ENCODE measurements at places on chromosomes 5 and 9. TPM values are rescaled to one million over a fixed set of nuclear protein-coding genes. Genes with fewer than 3 reads are reported as not detected.

GRCh38 chr5:66945389-66946349 lies 250.9 kb downstream of the CD180 start:
- DNase-seq: no peak

- peak; percentile 13 for DNase-seq
Observed at GRCh38 chr5:172101547-172102217, 86.3 kb downstream of the STK10 start.

DNA sequence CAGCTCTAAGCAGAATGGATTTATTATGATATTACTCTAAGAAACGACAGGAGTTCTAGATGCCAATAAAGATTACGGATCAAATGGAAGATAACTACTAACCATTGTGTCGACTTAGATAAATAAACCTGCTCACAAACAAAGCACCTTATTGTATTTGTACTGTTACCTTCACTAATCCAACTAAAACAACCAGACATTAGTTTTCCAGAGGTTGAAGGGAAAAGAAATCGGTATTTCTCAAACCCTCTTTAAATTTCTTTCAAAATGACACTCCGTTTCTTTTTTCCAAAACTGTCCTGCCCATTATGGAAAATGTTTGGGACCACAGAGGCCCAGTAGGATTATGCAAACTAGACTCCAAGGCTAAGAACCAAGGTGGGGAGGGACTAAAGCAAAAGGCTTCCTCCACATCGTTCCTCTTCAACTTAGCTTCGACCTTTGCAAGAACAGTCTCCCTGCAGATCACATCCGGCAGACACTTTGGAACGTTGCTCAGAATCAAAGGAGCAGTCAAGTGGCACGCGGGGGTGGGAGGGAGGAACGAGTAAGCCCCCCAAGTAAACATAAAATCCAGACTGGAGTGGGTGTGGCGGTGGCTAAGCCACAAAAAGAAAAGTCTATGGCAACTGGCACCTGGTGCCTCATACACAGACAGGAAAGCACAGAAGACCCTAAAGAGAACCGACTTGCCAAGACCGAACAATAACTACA lies 2.7 kb downstream of the MLLT3 start:
- DNase-seq: no peak

DNA sequence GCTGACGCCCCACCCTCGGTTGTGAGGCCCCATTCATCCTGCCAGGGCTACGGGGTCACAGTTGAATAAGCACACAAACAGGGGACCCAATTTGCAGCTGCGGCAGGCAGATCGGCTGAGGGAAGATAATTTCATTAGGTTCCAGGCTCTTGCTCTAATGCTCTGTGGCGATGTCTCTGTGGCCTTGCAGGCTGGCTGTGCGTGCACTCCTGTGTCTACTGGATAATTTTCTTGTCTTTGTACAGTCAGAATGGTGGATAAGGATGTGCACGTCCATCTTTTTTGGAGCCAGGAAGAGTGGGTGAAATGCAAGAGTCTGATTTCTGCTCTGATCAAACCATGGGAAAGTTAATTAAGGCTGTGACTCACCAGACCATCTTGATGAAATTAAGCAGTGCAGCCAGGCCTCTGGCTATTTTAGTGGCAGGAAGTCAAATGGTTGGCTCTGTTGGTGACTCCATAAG lies 39.2 kb downstream of the NSG2 start:
- DNase-seq: no peak

GRCh38 chr5:35024911-35025510 lies 22.7 kb downstream of the AGXT2 start:
- no peak for DNase-seq

DNA sequence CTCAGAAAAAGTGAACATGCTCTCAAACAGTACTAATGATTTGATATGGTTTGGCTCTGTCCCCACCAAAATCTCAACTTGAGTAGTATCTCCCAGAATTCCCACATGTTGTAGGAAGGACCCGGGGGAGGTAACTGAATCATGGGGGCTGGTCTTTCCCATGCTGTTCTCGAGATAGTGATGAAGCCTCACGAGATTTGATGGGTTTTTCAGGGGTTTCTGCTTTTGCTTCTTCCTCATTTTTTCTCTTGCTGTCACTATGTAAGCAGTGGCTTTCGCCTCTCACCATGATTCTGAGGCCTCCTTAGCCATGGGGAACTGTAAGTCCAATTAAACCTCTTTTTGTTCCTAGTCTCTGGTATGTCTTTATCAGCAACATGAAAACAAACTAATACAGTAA lies 401.3 kb downstream of the BNC2 start:
- DNase-seq: no peak

DNA sequence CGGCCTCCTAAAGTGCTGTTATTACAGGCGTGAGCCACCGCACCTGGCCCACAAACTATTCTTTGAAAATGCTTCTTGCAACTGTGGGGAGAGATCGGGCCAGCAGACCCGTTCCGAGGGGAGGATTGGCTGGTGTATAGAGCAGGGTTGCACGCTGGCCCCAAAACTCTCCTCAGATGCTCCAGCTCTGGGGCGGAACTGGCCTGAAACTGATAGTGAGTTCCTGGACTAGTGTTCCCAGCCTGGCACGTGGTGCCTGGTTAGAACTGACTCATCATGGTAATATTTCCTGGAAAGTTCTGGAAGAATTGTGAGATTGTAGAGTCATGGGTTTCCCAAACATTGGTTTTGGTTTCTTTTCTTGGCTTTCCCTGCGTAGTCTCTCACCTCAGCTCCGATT lies 120.5 kb downstream of the FBXL7 start:
- DNase-seq: no peak

DNA sequence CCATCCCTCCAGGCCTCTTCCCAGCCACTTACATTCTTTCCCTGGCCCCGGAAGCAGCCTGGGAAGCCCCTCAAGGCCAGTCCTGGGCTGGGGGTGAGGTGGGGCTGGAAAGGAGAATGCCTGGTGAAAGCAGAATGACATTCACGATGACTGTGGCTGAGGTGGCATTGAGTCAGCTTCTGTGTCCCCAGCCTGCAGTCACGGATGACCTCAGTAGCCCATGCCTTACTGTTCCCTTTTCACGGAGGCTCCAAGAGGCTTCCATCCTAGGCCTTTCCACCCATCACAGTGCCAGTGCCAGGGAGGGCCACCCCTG lies 2.7 kb downstream of the PRDM12 start:
- no peak for DNase-seq

DNA sequence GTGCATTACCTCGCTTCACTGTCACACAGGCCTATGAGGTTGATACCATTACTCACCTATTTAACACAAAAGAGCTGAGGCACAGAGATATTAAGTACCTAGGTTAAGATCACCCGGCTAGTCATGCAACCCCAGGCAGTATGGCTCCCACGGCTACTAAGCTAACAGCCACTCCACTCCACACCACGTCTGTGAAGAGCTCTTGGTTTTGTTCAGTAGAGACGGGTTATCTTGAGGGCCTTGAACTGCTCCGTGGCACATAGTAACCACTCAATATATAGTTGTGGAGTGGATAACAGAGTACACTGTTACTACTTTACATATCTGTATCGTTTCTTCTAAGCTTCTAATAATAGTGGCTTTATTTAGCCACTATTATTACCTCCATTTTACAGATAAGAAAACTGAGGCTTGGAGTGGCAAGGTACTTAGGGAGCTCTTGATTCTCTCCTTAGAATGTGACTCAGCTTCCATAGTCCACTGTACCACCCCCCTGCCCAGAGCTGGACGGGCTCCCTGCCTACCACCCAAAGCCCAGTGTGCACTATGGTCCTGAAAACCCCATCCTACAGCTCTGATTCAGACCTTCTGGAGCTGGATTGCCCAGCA lies 1.0 kb upstream of the CORO2A start:
- DNase-seq: no peak

DNA sequence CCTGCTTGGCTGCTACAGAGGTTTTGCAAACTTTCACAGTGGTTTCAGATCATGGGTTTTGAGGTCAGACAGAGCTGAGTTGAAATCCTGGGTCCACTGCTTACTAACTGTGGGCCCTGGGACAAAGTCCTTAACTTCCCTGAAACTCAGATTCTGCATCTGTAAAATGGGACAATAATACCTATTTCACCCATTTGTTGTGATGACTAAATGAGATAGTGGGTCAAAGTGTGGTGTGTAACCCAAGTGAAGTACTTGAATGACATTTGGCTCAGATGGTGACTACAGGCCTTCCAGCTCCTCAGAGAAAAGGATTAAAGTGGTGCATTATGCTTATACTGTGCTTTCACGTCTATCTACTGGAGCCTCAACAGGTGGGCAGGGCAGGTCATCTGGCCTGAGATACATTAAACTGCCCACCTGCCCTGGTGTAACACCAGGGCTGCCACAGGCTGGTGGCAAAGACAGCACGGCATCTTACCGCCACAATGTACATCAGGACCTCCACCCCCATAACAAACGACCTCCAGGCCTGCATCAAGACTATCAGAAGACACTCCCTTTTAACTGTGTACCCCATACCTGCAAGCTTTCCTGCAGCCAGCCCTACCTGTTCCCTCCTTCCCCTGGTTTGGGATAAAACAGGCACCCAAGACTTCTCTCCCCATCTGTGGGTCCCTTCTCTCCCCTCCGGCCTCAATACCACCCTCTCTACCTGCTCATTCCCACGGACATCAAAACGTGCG lies 846 bp upstream of the TRAF1 start:
- DNase-seq: no peak

- DNase-seq: no peak
Observed at GRCh38 chr5:158841481-158842276, 258.0 kb downstream of the EBF1 start.

- no peak for DNase-seq
Observed at GRCh38 chr5:57937501-57938173, 455.0 kb upstream of the ACTBL2 start.

DNA sequence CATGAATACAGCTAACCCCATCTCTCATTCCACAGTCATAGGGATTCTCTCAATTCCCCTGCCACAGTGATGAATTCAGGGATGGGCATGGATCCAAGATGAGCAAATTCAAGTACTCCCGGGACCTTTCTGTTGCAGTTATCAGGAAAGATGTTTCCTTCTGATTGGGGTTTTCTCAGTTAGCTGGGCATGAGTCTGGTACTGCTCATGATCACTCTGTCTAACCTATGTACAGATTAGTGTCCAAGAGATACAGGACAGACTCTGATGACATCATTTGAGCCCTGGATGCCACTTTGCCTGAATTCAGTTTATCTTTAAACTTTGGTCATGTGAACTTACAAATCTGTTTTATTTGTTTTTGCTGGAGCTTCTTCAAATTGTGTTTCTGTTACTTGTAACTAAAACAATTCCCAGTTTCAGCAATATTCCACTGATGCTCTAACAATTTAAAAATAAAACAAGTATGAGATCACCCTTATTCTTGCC lies 257.7 kb upstream of the KLF9 start:
- DNase-seq: no peak

DNA sequence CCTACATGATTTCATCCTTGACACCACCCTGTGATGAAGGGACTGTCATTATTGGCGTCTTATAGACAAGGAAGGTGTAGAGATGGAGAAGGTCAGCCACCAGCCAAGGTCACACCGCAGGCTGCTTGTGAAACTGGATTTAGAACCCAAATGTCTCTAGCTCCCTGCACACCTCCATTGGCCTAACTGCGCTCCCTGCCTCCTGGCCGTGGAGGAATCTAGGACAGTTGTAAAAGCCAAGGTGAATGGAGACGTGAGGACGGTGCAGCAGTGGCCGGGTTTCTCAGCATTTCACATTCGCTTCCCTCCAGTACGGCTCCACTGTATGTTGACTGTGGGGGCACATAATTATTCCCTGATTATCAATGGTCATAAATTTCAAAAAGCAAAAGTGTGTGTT lies 119.9 kb downstream of the NSG2 start:
- DNase-seq: no peak

DNA sequence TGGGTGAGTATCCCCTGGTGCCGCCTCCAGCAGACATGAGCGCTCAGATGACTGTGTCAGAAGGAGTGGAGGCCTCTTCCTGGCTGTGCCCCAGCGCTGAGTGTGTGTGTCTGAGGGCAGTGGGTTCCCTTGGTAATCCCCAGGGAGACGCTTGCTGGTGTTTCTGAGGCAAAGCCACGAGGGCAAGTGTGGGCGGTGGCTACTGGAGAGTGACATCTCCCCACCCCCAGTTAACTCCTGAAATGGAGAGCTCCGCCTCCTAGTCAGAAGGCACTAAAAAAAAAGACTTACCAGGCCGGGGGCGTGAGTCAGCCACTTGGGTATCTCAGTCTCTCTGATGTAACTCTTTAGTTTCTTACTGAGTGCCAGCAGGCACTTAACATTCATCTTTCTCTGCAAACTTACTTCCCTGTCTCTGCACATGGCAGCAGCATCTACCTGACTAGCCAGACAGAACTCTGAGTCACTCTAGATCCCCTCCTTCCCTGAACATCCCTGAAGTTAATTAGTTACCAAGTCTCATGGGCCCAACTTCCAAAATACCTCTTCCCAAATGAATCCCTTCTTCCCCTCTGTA lies 19.3 kb downstream of the ORM2 start:
- peak; percentile 45 for DNase-seq

- DNase-seq: no peak
Observed at GRCh38 chr5:33938881-33939280, 2.7 kb downstream of the RXFP3 start.

DNA sequence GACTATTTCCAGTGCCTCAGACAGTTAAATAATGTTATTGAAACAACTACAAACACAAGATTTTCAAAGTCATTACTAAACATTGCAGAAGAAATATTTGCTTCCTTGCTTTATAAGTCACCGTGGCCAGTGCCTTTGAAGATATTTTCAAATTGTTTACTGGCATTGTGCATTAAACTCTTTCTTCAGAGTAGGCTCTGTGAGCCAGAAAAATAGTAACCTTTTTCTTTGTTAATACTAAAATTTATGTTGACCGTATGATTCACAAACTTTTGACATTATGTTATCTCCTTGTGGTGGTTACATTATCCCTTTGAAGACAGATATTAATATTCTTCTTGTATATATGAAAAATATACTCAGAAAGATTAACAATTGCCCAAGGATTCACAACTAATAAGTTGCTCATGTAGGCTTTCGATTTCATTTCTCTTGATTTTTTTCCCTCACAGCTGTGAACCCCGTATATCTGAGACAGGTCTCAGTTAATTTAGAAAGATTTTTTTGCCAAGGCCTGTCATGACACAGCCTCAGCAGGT lies 140.1 kb downstream of the NR3C1 start:
- no peak for DNase-seq

Gene GNA14
- 7.0 TPM for total RNA-seq

Gene ORM1
- not detected for total RNA-seq

Gene LTC4S
- total RNA-seq: 3.0 TPM

Gene KCNMB1
- total RNA-seq: 59.1 TPM

Gene KLHL3
- 4.2 TPM for total RNA-seq

Gene ZER1
- 71.3 TPM for total RNA-seq

Gene OMD
- 0.87 TPM for total RNA-seq

Gene GGTA1
- 1.7 TPM for total RNA-seq

Gene RAB3C
- total RNA-seq: 2.9 TPM

Gene PCDHA9
- 0.16 TPM for total RNA-seq
